ENCODE measurements at places on chromosomes 12 and 14.

GRCh38 chr12:93198086-93198485, 179.6 kb upstream of the NUDT4 start:
- no peak for DNase-seq

DNA sequence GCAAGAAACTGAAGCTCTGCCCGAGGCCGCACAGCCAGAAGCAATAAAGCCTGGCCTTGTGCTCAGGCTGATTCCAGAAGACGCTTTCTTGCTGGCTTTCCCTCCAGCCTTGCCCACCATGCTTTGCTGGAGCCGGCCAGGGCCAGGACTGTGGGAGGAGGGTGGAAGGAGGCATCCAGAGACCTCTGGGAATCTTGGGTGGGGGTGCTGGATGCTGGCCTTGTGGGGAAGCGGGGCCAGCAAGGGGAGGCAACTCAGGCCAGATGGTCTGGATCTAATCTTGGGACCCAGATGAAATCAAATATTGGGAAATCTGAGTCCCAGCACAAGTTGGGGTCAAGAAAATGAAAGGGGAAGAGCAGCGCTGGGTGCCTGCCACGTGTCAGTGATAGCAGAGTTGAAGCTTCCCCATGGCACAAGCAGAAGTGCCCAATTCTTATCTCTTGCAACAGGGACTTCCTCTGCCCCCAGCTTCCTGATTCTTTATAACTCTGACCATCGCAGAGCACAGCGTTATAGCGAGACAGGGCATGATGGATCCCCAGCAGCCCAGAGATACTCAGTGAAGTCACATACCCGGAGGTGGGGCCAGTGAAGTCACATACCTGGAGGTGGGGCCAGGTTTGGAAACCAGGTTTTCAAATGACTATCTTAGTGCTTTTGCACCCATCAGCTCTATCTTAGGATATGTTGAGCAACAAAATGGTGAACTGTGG, 6.4 kb upstream of the RABGGTA start:
- no peak for DNase-seq

DNA sequence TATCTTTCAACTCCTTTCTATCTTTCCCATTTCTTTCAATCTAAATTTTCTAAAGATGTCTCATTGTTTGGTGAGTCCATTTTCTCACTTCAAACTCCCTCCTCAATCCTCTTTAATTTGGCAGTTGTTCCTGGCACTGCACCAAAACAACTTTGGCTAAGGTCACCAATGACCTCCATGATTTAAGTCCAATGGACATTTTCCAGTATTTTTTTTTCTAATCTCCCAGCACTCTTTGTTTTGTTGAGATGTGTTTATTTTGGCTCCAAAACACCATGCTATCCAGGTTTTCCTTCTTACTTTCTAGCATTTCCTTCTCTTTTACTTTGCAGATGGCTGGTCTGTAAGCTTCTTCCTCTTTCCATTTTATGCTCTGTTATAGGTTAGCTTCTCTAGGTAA, 42.5 kb upstream of the OTOGL start:
- no peak for DNase-seq

DNA sequence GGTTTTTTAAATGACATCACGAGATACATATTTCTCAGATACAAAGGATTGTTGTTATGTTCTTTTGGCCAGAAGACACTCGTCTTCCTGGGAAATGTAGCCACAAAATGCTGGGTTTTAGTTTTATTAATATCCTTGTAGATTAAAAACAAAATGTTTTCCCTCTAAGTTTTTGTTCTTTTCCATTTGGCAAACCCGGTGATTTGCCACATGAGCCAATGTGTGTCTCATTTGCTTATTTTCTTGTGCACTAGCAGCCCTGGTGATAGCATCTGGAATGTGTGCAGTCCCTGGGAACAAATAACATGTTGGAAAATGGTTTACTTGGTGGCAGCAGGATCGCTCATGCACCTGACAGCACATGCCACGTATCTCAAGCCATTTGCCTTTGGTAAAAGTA, 61.0 kb downstream of the HMGA2 start:
- DNase-seq, result no peak

GRCh38 chr12:33427071-33427470, 12.5 kb downstream of the SYT10 start:
- DNase-seq, result no peak

GRCh38 chr14:64611358-64612020, 61.7 kb downstream of the PPP1R36 start:
- no peak for DNase-seq

DNA sequence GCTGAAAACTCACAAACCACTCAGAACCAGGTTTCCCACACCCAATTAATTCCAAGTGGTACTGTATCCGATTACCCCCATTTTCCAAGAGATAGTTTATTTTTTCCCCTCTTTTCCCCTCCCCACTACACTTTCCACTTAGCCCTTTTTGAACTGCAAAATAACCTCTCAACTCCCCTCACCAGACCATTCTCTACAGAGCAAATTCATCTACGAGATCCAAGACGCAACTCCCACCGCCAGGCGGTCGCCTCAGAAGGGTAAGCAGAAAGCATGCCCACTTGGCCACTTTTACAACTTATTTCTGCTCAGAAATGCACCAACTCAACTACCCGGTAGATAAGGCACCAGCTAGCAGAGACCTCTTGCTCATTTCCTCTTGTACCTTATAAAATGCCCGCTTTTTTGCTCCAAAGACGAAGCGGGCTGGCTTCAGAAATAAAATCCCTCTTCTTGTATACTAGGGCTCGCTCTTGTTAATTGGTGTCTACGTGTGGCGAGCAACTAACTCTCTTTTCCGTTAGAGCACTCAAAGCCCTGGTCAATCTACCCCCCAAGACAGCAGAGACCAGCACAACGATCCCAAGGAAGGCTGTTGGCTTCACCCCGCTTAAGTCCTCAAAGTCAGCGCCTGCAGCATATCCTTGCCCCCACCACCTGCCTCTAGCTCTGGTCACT, 910 bp upstream of the SRP54 start:
- DNase-seq, result no peak

DNA sequence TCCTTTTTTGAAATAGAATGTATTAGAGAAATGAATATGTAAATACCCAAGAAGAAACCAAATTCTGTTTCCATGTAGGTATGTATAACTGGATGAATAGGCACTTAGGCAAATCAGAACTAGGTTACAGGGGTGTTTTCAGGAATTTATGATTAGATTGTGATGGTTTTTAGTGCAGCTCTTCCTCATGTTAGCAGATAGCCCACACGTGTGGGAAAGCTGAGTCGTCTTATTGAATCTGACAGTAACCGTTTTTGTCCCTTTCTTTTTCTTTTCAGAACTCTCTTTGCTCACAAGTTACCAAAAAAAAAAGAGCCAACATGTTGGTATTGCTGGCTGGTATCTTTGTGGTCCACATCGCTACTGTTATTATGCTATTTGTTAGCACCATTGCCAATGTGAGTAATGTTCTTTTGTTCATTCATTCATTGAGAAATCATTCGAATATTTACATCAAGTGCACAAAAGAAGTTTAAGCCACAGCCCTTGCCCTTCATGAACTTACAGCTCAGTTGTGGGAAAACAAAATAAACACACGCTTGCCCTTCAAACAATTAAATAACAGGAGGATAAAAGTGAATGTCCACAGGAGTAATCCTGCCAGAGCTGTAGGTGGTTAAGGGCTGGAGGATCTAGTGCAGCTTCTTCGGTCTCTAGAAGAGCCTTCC, 14.8 kb downstream of the EMP1 start:
- DNase-seq, result no peak

- DNase-seq, result no peak
These were observed 64.2 kb upstream of the RIC8B start for GRCh38 chr12:106710143-106710893.

GRCh38 chr12:48031135-48031960, 27.1 kb upstream of the COL2A1 start:
- DNase-seq, result no peak

DNA sequence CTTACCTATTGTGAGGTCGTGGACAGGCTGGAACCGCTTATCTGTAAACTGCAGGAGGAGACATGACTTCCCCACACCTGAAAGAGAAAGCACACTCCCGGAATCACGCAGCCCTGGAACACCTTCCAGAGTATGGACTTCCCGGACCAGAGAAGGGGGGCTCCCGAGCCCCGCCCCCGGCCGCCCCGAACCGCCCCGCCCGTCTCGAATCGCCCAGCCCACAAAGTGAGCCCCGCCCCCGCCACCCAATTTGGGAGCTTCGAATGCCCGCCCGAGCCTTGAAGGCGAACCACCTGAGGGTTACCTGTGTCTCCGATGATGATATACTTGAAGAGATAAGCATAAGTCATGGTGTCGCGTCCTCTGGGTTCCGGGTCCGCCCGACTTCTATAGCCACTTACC, 235 bp downstream of the RAB2B start:
- DNase-seq, result no peak

GRCh38 chr12:121241156-121241970, 31.4 kb downstream of the P2RX4 start:
- DNase-seq, result no peak

- no peak for DNase-seq
These were observed 23.8 kb upstream of the CISTR start for GRCh38 chr12:53775478-53776145.

DNA sequence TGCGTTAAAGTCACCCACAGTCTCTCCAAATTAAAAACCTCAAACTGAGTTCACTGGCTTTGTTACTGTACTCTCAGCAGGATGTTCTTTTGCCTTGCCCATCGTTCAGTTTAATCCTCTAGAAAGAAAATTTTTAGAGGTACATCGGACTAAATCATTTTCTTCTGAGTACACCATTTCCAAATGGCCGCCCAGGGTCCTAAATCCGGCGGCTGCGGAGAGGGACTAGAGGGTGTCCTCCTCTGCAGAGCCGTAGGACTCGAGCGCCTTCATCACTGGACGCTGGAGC, 1.4 kb downstream of the LIN7A start:
- DNase-seq, result peak; percentile 51

DNA sequence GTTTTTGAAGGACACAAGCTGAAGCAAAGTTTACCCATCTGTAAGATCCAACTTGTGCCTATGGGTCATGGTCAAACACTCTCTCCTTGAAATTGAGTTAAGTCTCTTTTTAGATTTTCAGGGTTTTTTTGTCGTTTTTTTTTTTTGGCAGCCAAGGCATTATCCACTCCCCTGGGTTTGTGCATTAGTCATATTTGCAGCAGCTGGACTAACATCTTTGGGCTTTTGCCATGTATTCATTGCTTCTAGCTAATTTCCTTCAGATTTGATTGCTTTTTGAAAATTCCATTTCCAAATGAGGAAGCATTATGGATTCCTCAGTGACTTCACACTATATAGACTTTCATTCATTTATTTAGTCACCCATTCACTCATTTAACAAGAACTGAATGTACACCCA, 80.3 kb upstream of the SRRM4 start:
- DNase-seq, result no peak

- DNase-seq, result no peak
These were observed 16.8 kb upstream of the FAR2 start for GRCh38 chr12:29132316-29132715.

DNA sequence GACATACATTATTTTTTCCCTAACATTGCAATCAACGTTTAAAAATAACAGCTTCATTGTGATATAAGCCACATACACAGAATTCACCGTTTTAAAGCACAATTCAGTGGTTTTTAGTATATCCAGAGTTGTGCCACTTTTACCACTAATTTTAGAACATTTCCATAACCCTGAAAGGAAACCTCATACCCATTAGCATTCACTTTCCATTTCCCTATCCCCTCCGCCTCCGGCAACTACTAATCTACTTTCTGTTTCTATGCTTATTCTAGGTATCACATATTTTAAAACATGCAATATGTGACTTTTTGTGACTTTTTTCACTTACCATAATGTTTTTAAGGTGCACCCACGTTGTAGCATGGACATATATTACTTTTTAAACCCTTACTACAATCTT, 55.6 kb upstream of the ISM2 start:
- no peak for DNase-seq

DNA sequence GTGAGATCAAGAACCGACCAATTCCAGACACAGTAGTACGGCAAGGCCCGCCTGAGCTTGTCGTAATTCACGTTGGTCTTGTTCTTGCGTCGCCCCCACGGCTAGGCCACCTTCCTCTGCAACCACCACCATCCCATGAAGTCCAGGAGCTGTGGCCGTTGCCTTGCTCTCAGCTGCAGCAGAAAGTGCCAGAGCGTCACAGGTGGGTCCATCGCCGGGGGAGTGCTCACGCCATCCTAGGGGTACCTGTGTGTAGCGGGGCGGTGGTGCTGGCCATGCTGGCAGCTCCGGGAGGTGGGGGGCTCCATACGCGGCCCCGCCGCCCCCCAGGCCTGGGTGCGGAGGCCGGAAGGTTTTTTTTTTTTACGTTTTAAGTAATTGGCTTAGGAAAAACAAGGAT, 23.1 kb downstream of the TMEM121 start:
- no peak for DNase-seq

DNA sequence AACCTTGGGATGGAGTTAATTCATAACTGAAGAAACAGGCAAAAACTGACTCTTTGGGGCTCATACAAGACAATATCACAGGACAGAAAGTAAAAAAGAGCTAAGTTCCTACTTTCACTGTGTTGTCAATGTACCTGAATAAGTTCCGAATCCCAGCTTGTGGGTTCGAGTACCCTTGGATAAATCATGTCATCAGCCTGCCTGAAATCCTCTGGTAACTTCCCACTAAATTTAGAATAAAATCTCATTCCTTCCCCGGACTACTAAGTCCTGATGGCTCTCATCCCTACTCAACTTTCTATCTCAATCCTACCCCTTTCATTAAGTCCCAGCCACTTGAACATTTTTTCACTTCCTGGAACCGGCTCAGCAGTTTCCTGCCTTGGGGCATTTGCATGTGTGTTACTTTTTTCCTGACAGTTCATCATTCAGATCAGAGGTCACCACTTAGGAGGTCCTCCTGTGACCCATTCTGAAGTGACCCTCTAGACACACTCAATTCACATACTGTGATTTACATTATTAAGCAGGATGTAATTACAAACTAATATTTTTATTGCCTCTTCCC, 12.7 kb downstream of the ERP29 start:
- DNase-seq, result no peak

DNA sequence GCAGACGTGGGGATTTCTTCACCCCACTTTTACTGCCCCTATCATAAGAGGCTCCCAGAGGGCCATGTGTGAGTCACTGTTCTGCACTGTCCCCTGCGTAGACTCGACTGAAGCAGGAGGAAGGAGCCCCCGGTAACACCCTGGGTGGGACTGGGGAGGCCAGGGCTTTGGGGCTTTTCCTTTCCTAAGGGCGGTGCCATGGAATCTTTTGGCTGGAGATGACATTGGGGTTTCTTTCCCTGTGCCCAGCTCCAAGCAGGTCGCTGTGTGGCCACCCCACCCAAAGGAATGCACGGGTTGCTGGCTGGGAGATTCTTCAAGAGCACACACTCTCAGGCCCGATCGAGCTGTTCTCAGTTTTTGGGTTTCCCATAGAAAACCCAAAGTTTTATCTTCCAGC, 62.3 kb upstream of the RIN3 start:
- DNase-seq, result no peak

DNA sequence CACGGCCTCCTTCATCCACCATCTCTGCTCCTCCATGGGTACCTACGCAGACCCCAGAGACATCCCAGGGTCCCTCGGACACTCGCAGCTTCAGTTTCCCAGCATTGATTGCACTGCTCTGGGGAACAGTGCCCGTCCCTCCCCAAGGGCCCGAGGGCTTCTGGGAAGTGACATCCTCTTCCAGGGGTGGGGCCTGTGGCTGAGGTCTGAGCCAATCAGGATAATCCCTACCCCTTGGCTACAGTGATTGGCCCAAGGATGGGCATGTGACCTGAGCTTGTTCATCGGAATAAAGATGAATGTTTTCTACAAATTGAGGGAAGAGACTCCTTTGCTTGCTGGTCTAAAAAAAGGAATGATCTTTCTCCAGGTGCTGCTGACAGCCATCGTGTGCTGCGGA, 37.3 kb upstream of the MYL2 start:
- DNase-seq, result peak; percentile 37

GRCh38 chr12:127130506-127131124, 1136.4 kb upstream of the TMEM132C start:
- DNase-seq, result no peak

- no peak for DNase-seq
These were observed 373.4 kb upstream of the PDE3A start for GRCh38 chr12:19994968-19995367.

Data from brain (organoid and tissue), 16 donors.